G401 (cell line): ENCODE measurements at places on chromosomes 5 and 9. TPM values are rescaled to one million over a fixed set of nuclear protein-coding genes. Genes with fewer than 3 reads are reported as not detected.

The TIGD6 gene
- total RNA-seq: 1.4 and 1.9 TPM in 2 replicates

The MOB3B gene
- total RNA-seq: not detected in 2 replicates

The IDNK gene
- 1.8 and 3.8 TPM in 2 replicates for total RNA-seq

The SPATA31C1 gene
- total RNA-seq: not detected in 2 replicates

The PDZD2 gene
- 4.6 and 9.3 TPM in 2 replicates for total RNA-seq

The COL5A1 gene
- 0.37 and 0.58 TPM in 2 replicates for total RNA-seq

The TEK gene
- total RNA-seq: not detected in 2 replicates

The GGTA1 gene
- not detected in 2 replicates for total RNA-seq

The RPP25L gene
- total RNA-seq: 57.9 and 59.4 TPM in 2 replicates

The S1PR3 gene
- not detected in 2 replicates for total RNA-seq

The EGFLAM gene
- 0.55 TPM in 1 of 2 replicates, not detected in the other for total RNA-seq

The NR6A1 gene
- total RNA-seq: 25.4 and 32.1 TPM in 2 replicates

The CXXC5 gene
- total RNA-seq: 280 and 322 TPM in 2 replicates

The MAP1B gene
- 11.3 and 21.9 TPM in 2 replicates for total RNA-seq

The N4BP3 gene
- total RNA-seq: 9.3 and 10.4 TPM in 2 replicates

The AGXT2 gene
- total RNA-seq: not detected in 2 replicates

The TLE4 gene
- total RNA-seq: 65.7 and 78.6 TPM in 2 replicates

The NPR3 gene
- not detected in 2 replicates for total RNA-seq

The GPR150 gene
- total RNA-seq: not detected in 2 replicates

The TRPM3 gene
- total RNA-seq: not detected in 2 replicates

The THBS4 gene
- 1.9 and 5.2 TPM in 2 replicates for total RNA-seq

The MEIKIN gene
- total RNA-seq: not detected in 2 replicates

The RUSC2 gene
- total RNA-seq: 18.6 and 19.1 TPM in 2 replicates

The FBP2 gene
- total RNA-seq: 0.14 TPM in 1 of 2 replicates, not detected in the other

The CD180 gene
- total RNA-seq: not detected in 2 replicates

The CAMK2A gene
- 0.06 and 0.31 TPM in 2 replicates for total RNA-seq
